ENCODE measurements at places on chromosomes 12 and 14. TPM values are rescaled to one million over a fixed set of nuclear protein-coding genes. Genes with fewer than 3 reads are reported as not detected.

Gene ANHX
- total RNA-seq = not detected

Gene DNAI7
- total RNA-seq = 0.59 TPM

Gene NDRG2
- 2.2 TPM for total RNA-seq

Gene CLEC7A
- 40.5 TPM for total RNA-seq

Gene COCH
- total RNA-seq = not detected

Gene NKX2-1
- not detected for total RNA-seq

Gene ACVRL1
- total RNA-seq = 1.2 TPM

Gene PZP
- total RNA-seq = not detected

Gene CIROP
- total RNA-seq = not detected

Gene SYNDIG1L
- not detected for total RNA-seq

Gene BIN2
- total RNA-seq = not detected

Gene RBMS2
- 14.8 TPM for total RNA-seq

Gene ACRBP
- total RNA-seq = not detected

Gene IQSEC3
- total RNA-seq = not detected

Gene OTX2
- total RNA-seq = not detected

Gene KHNYN
- total RNA-seq = 18.4 TPM

Gene KRT74
- not detected for total RNA-seq

Gene IL22
- total RNA-seq = not detected

Gene KRT2
- not detected for total RNA-seq

Gene PPFIA2
- total RNA-seq = not detected

Gene KRT73
- not detected for total RNA-seq

Gene PROX2
- not detected for total RNA-seq

Gene BCL2L14
- total RNA-seq = 6.7 TPM

Gene LRP6
- 13.0 TPM for total RNA-seq

Gene ERBB3
- 0.37 TPM for total RNA-seq

Gene MTERF2
- total RNA-seq = 7.8 TPM

Gene PRPF39
- total RNA-seq = 16.6 TPM

Gene KRT5
- total RNA-seq = not detected

Gene AQP5
- total RNA-seq = 0.25 TPM

Gene CLEC4A
- not detected for total RNA-seq

Gene BMAL2
- total RNA-seq = 22.8 TPM
